ENCODE measurements at places on chromosomes 5 and 9.

GRCh38 chr5:1175801-1176472 is 25.5 kb upstream of the SLC6A19 start:
- peak; percentile 21 for DNase-seq

DNA sequence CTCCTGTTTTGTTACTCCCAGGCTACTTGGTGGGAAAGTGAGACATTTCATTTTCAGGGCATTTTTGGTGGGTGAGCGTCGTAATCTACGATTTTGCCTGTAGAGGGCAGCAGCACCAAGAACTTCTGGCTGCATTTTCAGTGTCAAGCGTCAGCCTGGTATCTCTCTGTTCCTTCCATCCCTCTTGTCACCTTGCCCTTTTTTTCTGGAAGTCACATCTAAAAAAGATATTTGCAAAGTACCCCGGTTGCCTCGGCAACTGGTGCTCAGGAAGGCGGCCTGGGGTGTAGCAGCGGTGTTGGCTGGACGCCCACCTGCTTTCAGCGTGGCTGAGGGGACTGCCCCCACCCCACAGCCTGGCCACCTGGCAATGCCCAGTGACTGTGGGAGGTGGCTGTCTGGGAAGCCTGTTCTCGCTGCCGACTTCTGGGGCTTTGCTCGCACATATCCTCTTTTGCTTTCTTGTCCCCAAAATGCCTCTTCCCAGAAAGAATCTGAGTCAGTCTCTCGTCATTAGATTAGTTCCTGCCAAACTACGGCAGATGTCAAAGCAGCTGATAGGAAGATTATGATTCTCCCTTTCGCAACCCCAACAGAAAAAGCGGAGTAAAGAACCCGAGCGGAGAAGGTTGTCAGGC is 84.5 kb downstream of the ACER2 start:
- no peak for DNase-seq

- DNase-seq: no peak
Measured at GRCh38 chr5:64519263-64519662, 13.4 kb downstream of the RGS7BP start.

GRCh38 chr5:178126556-178126955 is 4.3 kb upstream of the RMND5B start:
- no peak for DNase-seq

- DNase-seq: no peak
Measured at GRCh38 chr5:14316471-14316870, 173.3 kb downstream of the TRIO start.

- no peak for DNase-seq
Measured at GRCh38 chr5:68431186-68431585, 215.6 kb downstream of the PIK3R1 start.
